ENCODE measurements at places on chromosomes 16 and 17.
A peak's percentile ranks its signal among the peaks of the same experiment; 100 is the strongest.

DNA sequence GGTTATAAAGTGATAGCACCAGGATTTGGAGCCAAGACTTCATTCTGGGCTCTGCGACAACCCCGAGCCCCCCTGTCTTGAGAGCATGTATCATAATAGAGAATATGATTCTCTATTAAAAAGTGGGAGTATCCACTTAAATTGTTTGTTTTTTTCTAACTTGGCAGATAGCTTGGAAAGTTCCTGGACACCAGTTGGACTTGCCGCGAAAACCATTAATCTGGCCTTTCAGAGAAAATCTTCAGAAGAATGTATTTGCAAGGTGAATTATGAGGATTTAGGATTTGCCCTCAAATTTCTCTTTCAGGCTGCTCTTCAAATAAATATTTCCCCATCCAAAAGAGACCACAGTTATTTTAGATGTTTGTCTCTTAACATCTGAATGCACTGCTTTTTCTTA lies 53.5 kb downstream of the MARCHF10 start:
- no peak for DNase-seq

DNA sequence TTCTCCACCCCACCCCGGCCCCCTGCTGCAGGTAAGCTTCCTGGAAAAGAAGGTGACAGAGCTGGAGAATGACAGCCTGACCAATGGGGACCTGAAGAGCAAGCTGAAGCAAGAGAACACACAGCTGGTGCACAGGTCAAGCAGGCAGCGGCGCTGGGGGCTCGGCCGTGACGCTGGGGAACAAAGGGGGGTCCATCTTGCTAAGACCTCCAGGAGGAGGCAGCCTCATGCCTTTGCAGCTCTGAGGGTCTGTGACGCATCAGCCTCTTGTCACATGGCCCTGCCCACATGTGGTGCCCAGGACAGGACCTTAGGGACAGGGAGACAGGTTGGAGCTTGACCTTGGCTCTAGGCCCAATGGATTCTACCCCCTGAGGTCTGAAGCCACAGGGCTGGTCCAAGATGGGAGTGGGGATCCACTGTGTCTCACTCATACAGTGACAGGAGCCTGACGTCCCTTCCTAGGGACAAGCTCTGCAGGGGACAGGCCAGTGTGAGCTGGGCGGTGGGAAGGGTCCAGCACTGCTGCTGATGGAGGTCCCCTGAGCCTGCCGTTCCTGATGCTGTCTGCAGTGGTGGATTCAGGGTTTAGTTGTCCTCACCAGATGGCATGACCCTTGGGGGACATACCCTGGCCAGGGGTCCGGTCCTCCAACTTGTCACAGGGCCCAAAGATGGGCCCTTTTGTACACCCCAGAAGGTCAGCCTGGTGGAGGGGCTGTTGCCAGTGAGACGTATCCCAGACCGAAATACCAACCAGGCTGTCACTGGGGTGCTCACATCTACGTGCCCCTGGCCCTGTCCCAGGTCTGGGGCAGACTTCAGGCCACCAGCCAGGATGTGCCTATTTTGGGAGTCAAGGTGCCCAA lies 132.6 kb downstream of the RAB11FIP4 start:
- no peak for DNase-seq

GRCh38 chr17:69523244-69523861 lies 108.9 kb downstream of the MAP2K6 start:
- DNase-seq = peak; percentile 13

DNA sequence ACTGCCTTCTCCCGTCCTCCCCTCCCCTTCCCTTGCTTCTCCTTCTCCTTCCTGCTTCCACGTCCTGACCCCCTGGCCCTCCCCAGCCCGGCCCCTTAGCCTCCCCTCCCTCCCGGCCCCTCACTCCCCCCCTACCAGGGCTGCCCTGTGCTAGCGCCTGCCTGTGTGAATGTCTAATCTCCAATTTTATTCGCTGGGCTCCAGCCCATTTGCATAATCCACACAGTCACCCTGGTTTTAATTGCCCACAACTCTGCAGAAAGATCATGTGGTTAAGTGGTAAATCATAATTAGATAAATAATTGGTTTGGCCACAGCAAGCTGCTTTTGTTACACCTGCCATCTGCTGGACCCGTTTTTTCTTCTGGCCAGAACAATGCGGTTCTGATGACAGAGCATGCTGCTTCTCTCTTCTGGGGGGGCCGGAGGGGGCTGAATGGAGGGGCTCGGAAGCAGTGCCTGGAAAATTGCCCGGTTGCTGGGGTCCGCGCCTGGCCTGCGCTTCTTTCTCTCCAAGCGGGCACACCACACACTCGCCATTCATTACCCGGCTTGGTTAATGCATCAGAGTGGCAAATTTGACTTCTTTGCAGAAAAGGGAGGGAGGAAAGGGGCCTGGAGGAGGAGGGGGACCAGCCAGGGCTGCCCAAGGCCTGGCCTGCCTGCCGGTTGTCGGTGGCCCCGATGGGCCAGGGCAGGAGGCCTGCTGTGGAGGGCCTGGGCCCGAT lies 19.5 kb upstream of the GSE1 start:
- DNase-seq = no peak

DNA sequence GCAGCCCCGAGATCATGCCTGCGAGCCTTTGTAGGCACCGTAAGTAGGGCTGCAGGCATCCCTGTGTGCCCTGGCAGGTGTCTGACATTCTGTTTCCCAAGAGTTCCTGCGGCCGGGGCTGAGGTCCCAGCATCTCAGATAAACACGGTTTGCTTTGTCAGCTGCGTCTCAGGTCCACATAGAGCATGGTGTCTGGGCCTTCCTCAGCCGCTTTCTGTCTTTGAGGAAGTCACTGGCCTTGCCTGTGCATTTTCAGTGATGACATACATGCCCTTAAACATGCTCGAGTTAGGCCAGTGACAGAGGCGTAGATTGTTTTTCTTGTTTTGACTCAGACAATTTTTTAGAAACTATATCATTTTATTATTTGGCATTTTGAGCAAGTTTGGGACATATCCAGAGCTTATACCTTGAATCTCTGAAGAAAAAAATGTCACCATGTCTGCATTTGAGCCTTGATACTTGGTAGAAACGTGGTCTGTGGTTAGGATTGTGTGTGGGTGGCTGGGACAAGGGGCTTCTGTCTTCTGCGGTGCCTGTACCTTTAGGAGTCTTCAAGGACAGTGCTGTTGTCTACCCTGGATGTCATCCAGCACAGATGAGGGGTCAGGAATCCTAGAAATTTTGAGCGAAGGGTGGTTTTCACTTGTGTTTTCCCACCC lies 105.8 kb downstream of the SNX29 start:
- DNase-seq = no peak

- no peak for DNase-seq
Observed at GRCh38 chr17:3944485-3945388, 19.5 kb downstream of the ATP2A3 start.

GRCh38 chr17:39194089-39194984 lies 3.1 kb downstream of the CACNB1 start:
- DNase-seq = peak; percentile 56

DNA sequence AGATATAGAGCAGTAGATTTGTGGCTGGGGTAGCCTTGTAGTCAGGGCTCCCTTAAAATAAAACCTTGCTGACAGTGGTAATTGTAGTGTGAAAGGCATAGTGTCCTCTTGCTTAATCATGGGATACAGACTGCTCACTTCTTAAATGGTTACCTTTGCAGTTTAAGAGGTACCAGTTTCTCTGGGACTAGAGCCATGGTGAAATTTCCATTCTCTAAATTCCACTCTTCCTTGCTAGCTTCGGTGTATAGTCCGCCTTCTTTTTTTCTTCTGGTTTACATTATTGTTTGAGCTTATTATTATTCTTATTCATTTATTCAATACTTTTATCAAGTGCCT lies 1.6 kb downstream of the CCP110 start:
- DNase-seq = no peak

- no peak for DNase-seq
Observed at GRCh38 chr17:10772425-10773380, 31.2 kb downstream of the TMEM238L start.

GRCh38 chr16:82033683-82034300 lies 1.3 kb upstream of the HSD17B2 start:
- DNase-seq = no peak

GRCh38 chr17:27378482-27379175 lies 77.6 kb upstream of the KSR1 start:
- no peak for DNase-seq

- no peak for DNase-seq
Observed at GRCh38 chr16:7742626-7743025, 410.0 kb downstream of the RBFOX1 start.

- DNase-seq = no peak
Observed at GRCh38 chr17:58043221-58044181, 36.5 kb upstream of the SRSF1 start.

GRCh38 chr16:66927918-66928649 lies 2.7 kb upstream of the RRAD start:
- DNase-seq = no peak

DNA sequence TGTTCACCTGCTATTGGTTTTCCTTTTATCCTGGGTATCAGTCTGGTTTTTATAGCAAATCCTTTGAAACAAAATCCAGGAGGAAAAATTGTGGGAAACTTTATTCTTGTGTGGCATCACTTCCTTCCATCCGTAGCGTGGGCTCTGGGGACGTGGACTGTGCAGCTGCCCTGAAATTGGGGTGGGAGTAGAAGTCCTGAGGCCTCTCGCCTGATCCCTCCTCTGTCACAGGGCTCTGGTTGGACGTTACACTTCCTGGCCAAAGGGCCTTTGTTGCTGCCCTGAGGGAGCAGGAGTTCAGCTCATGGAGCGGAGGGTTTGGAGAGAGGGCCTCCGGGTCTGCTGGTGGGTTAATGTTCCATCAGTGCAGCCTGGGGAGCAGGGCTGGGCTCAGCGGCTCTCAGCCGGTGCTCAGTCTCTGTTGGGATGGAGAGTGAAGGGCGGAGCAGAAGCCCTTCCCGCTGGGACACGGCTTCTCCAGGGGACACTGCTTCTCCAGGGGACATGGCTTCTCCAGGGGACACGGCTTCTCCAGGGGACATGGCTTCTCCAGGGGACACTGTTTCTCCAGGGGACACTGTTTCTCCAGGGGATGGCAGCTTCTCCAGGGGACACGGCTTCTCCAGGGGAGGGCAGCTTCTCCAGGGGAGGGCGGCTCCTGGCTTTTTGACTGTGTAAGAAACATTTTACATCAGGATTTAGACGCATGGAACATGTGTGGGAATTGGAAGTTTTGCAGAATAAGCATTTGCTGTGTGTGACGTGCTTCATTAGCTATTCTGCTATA lies 15.2 kb upstream of the RPL13 start:
- no peak for DNase-seq

DNA sequence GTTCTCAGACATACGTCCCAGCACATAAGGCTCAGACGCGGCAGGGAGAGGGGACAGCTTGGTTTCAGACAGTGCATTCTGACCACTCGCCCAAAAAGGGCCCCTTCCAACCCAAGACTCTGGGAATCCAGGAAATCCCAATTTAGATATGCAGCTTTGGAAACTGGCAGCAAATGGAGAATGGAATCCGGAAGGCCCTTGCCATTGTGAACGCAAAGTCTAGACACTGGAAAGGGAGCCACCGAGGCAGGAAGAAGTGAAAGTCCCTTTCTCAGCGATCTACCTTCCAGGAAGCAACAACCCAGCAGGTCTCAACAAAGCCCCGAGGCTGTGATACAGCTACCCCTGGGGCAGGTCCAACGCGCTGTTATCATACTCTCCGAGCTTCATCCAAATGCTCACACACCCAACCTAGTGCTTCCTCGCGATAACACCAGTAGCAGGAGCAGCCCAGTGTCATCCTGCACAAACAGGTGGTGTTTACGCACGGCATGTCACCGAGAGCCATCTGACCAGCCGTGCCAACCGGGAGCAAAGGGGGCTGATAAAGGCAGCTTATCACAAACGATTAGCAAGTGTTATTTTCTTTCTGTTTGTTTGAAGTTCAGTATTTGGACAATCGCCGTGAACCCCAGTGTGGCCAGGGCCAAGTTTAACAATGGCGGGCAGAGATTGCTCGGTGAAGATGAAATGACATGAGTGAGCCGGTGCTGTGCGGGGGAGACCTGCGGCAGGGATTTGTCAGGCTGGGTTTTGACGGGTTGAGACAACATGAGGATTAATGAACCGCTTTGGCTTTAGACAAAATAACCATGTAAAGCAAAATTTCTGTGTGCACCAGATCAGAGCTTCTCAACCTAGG lies 240.6 kb downstream of the FOXL1 start:
- DNase-seq = no peak

GRCh38 chr17:67058036-67058435 lies 13.7 kb downstream of the CACNG1 start:
- DNase-seq = no peak

GRCh38 chr17:17036524-17036998 lies 5.7 kb upstream of the MPRIP start:
- DNase-seq = no peak

DNA sequence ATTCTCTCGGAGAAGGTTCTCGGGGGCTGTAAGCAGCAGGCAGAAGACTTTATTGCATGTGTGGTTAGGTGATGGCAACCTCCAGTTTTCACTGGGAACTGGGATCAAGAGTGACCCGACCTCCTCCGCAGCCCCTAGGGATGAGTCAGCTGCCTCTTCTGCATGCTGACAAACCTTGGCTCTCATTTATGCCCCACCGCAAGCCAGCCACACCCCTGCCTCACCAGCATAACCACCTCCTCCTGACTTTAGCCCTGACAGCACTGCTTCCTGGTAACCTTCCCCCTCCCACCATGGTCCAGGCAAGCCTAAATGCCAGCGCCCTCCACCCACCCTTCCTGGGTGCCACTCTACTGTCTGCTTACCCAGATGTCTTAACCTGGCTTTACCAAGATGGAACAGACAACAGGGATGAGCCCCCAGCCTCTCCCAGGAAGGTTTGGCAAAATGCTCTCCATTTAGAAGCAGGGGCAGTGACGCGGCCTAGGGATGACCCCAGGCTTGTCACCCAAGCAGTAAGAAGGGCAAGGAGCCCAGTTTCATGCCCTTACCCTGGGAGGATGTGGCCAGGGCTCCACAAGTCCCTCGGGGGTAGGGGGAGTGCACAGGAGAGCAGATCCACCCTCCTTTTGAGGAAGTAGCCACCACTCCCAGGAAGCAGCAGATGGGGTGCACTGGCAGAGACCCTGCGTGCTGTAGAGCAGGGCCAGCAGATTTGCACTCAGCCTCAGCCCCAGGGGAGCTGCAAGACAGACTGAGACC lies 73.5 kb downstream of the GOSR1 start:
- no peak for DNase-seq

GRCh38 chr16:86996081-86996480 lies 321.1 kb downstream of the C16orf95 start:
- no peak for DNase-seq

DNA sequence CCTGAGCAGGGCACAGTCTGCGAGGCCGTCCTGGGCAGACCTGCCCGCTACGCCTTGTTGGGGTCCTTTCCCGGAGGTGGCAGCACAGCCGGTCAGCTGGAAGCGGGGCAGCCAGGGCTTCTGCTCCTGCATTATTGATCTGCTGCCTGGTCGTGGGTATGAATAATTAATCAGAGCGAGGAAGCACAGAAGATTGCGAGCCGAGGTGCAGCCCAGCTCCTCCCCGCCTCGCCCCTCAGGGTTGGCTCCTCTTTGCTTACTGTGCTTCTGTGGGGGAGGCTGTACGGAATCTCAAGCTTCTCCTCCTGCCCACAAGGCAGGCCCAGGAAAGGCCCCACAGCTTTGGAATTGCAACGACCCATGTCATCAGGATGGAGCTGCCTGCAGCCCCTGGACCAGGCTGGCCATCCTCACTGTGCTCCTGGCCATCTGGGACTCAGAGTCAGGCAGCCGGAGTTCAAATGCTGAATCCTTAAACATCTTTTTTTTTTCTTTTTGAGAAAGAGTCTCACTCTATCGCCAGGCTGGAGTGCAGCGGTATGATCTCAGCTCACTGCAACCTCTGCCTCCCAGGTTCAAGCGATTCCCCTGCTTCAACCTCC lies 25.6 kb downstream of the TRARG1 start:
- DNase-seq = no peak
